ENCODE measurements at places on chromosomes 12 and 14.

DNA sequence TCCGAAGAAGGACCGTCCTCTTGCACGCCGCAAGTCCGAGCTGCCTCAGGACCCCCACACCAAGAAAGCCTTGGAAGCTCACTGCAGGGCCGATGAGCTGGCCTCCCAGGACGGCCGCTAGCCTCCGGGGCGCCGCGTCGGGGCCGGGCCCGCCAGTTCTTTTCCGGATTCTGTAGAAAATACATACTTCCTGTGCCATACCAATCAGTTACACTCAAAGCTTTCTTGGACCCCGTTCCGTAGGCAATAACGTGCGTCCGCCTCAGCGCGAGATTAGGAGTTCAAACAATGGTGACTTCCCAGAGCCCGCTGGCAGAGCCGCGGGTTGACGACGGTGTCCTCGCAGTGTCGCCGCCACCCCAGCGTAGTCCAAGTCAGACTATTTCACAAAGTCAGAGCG, 39.2 kb upstream of the DYNC1H1 start:
- DNase-seq: no peak

DNA sequence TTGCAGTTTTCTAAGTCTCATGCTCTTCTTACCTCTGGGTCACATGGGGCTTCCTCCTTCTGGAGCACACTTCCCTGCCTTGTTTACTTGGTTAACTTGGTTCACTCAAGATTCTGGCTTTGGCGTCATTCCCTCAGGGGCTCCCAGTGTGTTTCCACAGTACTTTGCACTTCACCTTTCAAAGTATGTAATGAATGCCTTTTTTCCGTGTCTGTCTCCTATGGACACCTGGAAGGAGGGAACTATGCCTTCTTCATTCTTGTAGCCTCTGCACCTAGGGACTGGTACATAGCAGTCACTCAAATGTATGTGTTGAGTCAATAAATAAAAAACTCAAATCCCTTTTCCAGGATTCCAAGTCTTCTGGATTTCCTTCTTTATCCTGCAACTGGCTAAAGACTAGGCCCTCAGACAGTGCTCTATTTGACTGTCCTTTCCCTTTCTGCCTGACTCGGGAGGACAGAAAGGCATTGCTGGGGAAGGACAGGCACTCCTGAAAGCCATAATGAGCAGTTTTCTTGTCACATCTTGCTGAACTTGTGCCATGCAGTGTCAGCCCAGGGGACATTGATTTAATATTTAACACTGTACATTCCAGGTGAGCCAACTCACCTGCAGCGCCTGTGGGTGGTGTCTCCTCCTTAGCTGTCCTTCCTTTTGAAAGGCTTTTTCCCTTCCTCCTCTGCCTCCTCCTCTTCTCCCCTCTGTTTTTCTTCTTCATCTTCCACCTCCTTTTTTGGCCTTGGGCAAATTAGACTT, 12.8 kb downstream of the MYRFL start:
- no peak for DNase-seq

GRCh38 chr12:77615332-77615731, 215.4 kb upstream of the NAV3 start:
- DNase-seq: no peak

- DNase-seq: no peak
Observed at GRCh38 chr12:47601071-47601470, 104.8 kb downstream of the RPAP3 start.

DNA sequence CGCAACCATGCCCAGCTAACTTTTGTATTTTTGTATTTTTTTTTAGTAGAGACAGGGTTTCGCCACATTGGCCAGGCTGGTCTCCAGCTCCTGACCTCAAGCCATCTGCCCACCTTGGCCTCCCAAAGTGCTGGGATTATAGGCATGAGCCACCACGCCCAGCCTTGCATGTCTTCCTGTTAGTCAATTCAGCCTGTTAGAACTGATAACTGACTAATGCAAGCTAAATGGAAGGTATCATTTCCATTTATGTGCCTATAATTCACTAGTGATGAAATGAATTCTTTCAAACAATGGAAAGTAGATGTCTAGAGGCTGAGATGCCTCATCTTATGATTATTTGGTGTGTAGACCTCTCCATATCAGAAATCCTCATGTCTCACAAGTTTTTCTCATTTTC, 37.3 kb upstream of the DIP2B start:
- no peak for DNase-seq

DNA sequence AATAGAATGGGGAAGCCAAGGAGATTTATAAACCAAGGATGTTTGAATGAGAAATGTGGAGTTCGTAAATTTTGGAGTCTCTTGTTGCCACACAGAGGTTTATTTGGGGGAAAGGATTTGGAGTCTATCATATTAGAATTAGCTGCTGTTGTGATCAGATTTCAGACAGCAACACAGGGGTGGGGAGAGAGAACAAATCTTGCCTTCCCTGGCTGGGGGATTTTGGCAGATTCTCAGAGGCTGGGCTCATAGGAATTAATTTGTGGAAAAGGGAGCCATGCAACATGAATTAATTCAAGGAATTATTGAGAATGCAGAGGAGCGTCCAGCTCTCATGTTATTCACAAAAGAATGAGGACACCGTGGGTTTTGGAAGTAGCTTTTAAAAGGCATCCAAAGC, 73.9 kb upstream of the PRMT8 start:
- DNase-seq: no peak
